ENCODE measurements at places on chromosomes 2 and 18. TPM values are rescaled to one million over a fixed set of nuclear protein-coding genes. Genes with fewer than 3 reads are reported as not detected.

Gene C2orf80
- total RNA-seq: not detected

GRCh38 chr2:158928965-158929364 lies 39.5 kb upstream of the TANC1 start:
- no peak for DNase-seq

GRCh38 chr2:165746501-165746900 lies 47.5 kb downstream of the GALNT3 start:
- no peak for DNase-seq

GRCh38 chr2:104431701-104432121 lies 422.2 kb upstream of the POU3F3 start:
- no peak for DNase-seq

DNA sequence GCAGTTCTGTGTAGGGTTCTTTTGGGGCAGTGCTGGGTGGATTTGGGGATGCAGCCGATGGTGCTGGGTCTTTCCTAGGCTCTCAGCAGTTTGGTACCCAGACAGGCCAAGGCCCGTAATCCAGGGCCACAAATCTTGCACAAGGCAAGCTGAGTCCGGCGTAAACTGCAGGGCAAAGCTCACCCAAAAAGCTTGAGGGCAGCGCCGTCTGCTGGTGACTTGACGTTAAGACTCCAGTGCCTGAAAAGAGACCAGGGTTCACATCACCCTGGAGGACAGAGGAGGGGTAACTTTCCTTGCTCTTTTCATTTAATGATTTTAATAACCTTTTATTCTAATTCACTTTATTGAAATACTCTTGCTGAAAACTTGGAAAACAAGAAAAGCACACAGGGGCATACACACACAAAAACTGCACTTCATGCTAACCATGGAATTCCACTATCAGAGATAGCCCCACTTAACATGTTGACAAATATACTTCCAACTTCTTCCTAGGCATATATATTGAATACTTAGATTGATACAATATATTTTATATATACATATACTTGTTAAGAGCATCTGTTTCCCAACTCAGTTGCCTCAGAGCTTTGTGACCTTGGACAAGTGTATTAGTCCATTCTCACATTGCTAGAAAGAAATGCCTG lies 38.9 kb downstream of the CNGA3 start:
- peak; percentile 71 for DNase-seq

Gene CCDC148
- 0.56 TPM for total RNA-seq

- no peak for DNase-seq
These were observed 55.3 kb upstream of the FZD7 start for GRCh38 chr2:201978333-201978732.

DNA sequence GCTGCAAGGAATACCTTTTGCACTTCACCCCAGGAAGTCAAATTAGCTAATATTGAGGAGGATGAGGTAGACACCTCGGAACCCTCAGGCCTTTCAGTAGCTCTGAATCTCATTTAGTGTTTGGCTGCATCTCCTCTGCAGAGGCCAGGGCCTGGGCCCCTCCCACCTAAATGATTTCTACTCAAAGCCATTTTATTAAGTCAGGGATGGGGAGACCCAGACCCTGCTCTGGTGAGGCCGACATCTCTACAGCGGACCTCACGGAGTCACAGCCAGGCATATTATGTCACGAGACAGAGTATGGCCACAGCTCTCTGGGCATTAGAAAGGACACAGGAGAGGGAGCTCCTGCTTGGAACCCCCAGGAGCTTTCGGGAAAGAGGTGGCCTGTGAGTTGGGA lies 305.5 kb downstream of the ALK start:
- DNase-seq: no peak

DNA sequence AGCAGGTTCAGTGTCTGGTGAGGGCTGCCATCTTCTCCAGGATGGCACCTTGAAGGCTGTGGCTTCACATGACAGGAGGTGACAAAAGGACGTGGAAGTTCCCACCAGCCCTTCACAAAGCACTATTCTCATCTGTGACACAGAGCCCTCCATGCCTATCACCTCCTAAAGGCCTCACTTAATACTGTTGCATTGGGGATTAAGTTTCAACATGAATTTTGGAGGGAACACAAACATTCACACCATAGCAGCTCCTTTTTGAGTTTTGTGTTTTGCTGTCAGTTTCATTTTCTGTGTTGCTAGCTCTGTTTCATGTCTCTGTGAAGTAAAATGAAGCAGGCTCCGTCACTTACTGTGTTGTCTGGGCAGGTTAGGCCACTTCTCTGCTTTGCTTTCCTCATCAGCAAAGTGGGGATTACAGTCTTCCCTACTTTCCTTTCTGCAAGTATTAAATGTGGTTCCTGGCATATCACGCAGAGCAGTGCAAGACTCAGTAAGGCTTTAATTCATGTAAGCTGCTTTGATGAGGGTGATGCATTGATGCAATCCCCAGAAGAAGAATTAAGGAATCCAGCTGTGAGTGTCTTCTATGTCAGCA lies 31.6 kb downstream of the LIMS1 start:
- DNase-seq: no peak

DNA sequence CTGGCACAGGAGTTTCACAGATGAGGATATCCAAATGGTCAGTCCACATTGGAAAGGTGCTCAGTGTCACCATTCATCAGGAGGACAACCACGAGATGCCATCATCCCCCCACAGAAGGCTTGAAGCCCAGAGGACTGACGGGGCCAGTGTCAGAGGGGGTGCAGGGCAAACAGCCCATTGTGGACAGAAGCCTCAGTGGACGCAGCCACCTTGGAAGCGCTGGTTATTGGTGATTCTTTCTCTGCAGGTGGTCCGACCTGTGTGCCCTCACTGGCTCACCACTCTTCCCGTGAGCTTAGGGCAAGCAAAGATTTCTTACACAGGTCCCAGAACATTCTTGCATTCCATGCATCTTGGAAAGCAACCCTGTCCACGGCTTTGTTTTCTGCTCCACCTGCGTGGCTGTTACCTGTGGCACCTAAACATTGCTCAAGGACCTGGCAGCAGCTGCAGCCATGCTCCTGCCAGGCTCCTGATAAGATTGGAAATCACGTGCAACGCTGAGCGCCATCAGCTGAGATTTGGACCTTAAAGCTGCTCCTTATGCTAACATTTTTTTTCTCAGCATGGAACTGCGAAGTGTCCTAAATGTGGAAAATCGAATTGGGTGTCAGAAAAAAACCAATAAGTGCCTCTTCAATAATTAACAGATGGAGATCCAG lies 110.9 kb upstream of the CTDP1 start:
- no peak for DNase-seq

GRCh38 chr2:216665717-216666116 lies 29.6 kb downstream of the IGFBP5 start:
- DNase-seq: no peak

DNA sequence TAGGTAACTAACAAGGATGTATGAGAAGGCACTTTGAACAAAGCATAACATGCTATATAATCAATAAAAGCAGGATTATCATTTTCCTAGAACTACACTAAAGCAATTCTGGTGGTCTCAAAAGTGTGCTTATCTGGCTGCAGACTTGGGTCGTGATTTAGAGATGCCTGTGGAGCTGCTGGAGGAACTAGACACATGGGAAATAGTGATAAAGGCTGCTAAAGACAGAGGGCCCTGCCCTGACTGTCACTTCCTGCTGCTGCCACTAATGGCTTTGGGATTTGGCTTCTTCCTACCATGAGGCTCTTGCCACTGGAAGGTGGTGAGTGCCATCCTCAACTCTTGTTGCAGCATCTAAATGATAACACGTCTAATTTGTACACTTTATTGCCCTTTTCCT lies 22.5 kb downstream of the TMEM178A start:
- no peak for DNase-seq

DNA sequence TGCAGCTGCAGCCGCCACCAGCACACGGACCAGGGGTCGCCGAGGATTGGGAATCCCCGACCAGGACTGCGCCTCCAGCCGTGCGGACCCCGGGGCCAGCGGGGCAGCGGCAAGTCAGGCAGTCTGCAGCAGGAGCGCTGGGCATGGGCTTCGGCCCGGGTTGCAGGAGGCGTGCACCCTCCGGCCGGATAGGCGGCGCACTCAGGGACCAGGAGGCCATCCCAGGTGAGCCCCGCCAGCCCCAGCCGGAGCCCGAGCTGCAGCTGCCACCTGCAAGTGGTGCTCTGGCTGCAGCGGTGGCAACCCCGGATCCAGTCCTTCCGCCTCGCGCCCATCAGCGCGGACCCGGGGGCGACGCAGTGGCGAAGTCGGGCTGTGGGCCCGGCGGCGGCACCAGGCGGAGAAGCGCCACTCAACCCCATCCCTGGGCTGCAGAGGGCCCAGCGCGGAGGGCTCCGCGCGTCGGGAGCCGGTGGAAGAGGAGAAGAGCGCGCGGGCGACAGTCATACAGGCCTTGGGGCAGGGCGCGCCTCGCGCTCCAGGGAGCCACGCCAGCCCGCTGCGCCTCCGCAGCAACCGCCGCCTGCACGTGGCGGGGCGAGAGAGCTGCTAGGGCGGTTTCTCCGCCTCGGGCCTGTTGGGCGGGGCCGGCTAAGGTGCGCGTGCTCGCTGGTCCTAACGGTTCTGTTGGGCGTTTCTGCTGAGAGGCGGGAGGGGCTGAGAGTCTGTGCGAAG lies 73.8 kb downstream of the RPIA start:
- peak; percentile 4 for DNase-seq

Data from IMR-90 (cell line).